Activated CD4-positive, alpha-beta T cell treated with anti-CD3 and anti-CD28 coated beads, Interleukin-2, amount 50 U/mL, for 16 hours (primary cell): ENCODE measurements at places on chromosomes 13 and 19.

GRCh38 chr13:53201454-53202225, 173.0 kb downstream of the OLFM4 start:
- DNase-seq = no peak

- no peak for DNase-seq
Observed at GRCh38 chr19:34135821-34136611, 36.3 kb upstream of the LSM14A start.

- DNase-seq = no peak
Observed at GRCh38 chr13:110912651-110913051, 2.2 kb downstream of the ANKRD10 start.

- DNase-seq = peak; percentile 80
Observed at GRCh38 chr19:45499196-45500180, 1.2 kb downstream of the PPM1N start.

- no peak for DNase-seq
Observed at GRCh38 chr19:41922585-41922984, 5.7 kb downstream of the ERFL start.

DNA sequence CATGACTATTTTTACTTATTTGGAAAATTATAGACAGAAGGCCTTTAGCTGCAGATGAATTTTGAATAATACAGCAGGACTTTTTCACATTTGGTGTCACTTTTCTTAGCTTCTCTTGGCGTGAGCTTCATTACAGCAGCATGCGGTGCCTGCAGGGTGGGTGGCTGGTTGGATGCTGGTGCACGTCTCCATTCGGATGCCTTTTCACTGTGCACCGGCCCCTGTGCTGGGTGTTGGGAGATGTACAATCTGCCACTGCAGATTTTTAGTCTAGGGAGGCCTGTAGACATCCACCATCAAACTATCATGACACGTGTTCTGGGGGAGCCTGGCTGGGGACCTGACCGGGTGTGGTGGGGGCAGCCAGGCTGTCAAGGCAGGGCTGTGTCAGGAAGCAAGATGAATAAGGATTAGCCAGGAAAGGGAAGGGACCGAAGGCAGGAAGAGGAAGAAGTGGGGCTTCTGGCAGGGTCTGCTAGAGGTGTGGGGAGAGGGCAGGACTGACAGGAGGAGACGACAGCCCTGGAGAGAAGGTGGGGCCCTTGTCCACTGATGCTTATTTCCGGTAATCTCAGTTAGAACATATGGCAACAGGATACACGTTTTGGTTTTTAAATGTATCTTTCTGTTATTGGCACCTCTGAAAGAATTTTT, 88.8 kb downstream of the ARHGEF7 start:
- DNase-seq = no peak

DNA sequence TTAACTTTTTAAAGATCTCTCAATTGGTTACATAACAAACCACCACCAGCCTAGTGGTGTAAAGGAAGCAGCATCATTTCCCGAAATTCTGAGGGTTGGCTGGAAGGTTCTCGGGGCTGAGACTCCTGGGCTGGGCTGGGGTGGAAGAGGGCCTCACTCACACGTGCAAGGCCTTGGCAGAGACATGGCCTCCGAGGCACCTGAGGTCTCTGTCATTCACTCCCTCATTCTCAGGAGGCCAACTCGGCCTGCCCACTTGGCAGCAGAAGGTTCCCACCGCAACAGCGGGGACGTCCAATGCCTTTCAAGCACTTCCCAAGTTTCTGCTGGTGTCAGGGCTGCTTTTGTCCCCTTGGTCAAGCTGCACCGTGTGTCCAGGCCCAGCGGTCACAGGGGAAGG, 18.6 kb upstream of the RASA3 start:
- DNase-seq = no peak

- DNase-seq = no peak
Observed at GRCh38 chr19:39052846-39053245, 20.5 kb upstream of the FBXO27 start.

GRCh38 chr13:28794396-28794795, 25.7 kb upstream of the MTUS2 start:
- DNase-seq = no peak

DNA sequence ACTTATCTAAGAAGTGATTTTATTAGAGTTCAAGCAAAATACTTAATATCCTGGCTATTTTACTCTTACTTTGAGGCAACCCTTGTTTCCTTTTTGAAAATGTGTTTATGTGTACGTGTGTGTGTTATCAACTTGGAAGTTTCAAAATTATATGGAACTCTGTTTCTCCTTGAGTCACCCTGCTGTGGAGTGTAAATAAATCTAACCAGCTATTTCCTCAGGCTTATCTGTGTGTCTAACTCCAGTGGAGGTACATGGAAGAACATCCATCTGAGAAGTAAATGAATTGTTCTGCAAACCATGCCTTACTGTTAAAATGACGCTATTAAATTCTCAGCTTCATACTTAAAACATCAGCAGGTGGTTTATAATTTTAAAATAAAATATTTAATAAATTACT, 583.4 kb upstream of the SLITRK5 start:
- DNase-seq = no peak

GRCh38 chr13:91329733-91330132, 17.8 kb upstream of the MIR17HG start:
- no peak for DNase-seq

GRCh38 chr19:50362030-50362412, 3.4 kb downstream of the NAPSA start:
- DNase-seq = no peak

GRCh38 chr19:780935-781334, 16.3 kb upstream of the PTBP1 start:
- no peak for DNase-seq

GRCh38 chr13:40074338-40074737, 418.9 kb downstream of the COG6 start:
- no peak for DNase-seq

GRCh38 chr13:112078879-112079531, 12.1 kb downstream of the SOX1 start:
- DNase-seq = no peak

- DNase-seq = peak; percentile 73
Observed at GRCh38 chr19:49894879-49895565, 1.7 kb downstream of the IL4I1 start.

DNA sequence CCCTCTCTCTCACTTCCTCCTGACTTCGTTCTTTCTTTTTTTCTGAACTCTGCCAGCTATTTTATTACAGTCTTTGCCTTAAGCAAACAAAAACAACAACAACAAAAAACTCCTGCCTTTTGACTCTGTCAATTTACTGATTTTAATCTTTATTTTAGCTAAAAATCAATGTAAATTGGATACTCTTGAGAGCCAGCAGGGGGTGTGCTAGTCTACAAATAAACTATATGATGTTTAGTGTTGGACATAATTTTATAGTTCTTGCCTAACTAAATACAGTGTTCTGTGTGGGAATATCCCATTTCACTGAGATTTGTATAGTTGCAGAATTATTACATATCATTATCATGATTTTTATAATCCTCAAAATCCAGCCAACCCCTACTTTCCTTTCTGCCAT, 1199.9 kb upstream of the SPRY2 start:
- no peak for DNase-seq

DNA sequence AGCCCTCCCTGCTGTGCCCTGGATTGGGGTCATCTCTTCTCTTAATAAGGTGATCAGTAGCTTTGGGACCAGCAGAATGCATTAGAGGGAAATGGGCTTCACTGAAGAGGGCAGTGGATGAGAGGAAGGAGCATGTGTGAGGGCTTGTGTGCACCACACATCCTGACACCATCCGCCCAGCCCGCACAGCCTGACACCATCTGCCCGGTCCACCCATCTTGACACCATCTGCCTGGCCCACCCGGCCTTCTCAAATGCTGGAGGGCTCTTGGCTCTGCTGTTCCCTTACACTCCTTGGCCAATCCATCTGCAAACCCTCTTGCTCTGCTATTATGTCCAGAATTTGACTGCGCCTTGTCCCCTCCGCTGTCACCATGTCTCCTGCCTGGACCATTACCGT, 41.8 kb downstream of the BICRA start:
- DNase-seq = no peak

DNA sequence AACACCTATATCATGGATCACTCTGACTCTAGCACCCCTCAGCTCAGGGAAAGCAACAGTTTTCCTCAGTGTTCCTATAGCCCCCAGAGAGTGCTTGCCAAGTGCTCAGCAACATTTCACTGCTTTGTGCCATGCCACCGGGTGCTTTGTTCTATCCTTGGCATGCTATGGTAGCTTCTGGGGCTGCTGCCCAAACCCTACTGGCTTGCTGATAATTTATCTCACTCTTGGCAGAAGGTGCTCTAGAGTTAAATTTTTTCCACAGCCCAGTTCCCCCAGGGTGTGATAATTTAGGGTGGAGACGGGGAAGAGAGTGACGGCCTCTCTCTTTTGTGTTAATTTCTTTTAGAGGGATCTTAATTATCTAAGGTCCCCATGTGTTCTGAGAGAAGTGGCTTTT, 12.6 kb upstream of the CSNK1A1L start:
- DNase-seq = no peak

DNA sequence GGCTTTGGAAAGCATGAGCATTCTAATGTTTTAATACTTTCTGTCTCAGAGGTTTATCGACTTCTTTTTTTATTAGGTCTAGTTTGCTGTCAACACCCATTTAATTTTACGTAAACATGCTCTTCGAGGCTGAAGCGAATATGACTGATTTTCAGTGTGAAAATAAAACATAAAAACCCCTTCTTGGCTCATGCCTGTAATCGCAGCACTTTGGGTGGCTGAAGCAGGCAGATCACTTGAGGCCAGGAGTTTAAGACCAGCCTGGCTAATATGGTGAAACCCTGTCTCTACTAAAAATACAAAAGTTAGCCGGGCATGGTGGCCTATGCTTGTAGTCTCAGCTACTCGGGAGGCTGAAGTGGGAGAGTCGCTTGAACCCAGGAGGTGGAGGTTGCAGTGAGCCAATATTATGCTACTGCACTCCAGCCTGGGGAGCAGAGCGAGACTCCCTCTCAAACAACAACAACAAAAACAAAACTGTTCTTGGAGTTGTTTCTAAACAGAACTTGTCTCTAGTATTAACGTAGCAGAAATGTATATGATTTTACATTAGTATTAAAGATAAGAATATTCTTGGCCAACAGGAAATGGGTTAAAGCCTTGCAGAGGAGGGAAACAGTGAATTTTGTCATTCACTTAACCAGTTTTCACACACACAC, 7.1 kb upstream of the IGFL3 start:
- no peak for DNase-seq

- no peak for DNase-seq
Observed at GRCh38 chr13:104967836-104968630, 1567.4 kb downstream of the EFNB2 start.
